ENCODE measurements at places on chromosomes 13 and 19.

GRCh38 chr19:34480491-34480890, 1.1 kb upstream of the WTIP start:
- DNase-seq, result no peak

- DNase-seq, result no peak
These were observed 7.3 kb upstream of the F7 start for GRCh38 chr13:113098162-113098732.

GRCh38 chr19:18543814-18544475, 572 bp upstream of the FKBP8 start:
- peak; percentile 38 for DNase-seq

DNA sequence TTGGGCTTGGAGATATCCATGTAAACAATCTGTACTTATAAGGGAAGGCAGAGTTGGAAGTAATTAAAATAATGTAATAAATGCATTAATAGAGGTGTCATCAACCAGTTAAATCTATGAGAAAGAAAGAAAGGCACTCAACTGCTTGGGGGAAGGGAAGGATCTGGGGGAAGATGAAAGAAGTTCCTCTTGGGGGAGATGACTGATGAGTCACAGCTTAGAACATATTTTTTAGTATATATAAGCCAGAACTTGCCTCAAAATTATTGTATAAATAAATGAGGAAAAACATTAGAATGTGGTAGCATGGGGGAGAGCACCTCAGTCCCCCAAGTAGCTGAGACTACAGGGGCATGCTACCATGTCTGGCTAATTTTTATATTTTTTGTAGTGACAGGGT, 205.8 kb downstream of the GGACT start:
- no peak for DNase-seq

GRCh38 chr19:45643927-45644771, 5.0 kb upstream of the EML2 start:
- DNase-seq, result no peak

DNA sequence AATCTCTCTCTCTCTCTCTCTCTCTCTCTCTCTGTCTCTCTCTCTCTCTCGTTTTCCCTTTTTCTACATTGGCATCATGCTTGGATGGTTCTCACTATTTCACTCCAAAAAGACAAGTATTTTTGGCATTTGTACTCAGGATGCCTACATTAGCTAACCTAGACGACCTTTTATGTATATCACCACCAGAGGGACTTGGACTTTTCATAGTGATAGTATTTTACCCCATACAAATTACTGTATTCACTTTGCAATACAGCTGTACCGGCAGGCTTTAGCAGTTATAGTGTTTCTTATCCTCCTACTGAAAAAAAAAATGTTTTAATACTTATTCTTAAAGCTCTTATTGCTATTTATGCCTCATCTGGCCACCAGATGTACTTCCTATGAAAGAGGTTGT, 687.2 kb upstream of the KLHL1 start:
- DNase-seq, result no peak

- DNase-seq, result no peak
These were observed 167.2 kb upstream of the KLF12 start for GRCh38 chr13:74301258-74301935.

- DNase-seq, result no peak
These were observed 16.3 kb downstream of the CILP2 start for GRCh38 chr19:19554074-19555023.

GRCh38 chr19:1006711-1007398, 6.6 kb downstream of the GRIN3B start:
- DNase-seq, result no peak

GRCh38 chr19:19022380-19022961, 10.8 kb downstream of the SUGP2 start:
- no peak for DNase-seq

GRCh38 chr13:110284779-110285484, 22.0 kb downstream of the COL4A1 start:
- DNase-seq, result no peak

GRCh38 chr19:9819596-9819909, 674 bp upstream of the FBXL12 start:
- no peak for DNase-seq

- peak; percentile 95 for DNase-seq
These were observed at the start of the genes ZNF490 and ZNF791 for GRCh38 chr19:12610540-12611360. Gene ZNF490, minus strand, starts transcription at chr19:12610813. Its CDS starts 133 bp downstream, at chr19:12610680. Gene ZNF791, plus strand, starts transcription at chr19:12610920. Its CDS starts 160 bp downstream, at chr19:12611080.
